ENCODE measurements at places on chromosomes 5 and 9.
A peak's percentile ranks its signal among the peaks of the same experiment; 100 is the strongest.

- DNase-seq: no peak
Measured at GRCh38 chr9:89365532-89365912, 47.2 kb downstream of the SECISBP2 start.

GRCh38 chr9:97437051-97437600 lies 25.2 kb downstream of the TDRD7 start:
- DNase-seq: no peak

DNA sequence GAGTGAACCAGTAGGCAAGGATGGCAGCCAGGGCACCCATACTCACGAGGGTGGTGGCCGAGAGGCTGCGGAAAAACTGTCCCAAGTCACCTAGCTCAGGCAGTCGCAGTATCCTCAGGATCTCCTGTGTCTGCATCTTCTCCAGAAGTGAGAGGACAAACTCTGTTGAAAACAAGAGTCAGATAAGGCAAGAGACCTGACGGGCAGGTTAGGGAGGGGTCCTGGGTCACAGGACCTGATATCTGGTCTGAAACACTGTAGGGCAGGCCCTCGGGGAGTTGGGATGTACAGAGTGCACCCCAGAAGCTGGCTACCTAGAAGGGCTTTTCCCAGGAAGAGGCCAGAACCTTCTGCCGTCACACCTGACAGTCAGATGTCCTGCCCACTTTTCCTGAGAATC lies 17.4 kb downstream of the ACSL6 start:
- DNase-seq: no peak

DNA sequence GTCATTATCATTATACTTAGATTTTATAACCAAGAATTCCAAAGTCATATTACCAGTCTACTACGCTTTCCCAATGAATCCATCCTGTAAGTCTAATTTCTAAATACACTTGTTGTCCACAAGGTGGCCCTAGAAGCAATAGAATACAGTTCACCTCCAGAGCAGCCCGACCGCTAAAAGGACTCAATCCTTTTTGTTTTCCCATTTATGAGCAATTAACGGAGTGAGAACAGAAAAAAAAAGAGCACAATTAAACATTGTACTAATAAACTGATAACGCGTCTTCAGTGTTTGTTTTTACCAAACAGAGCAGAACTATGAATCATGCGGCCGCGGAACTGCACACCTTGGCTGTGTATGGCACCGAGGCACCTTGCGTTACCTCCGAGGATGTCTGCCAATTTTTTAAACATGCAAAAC lies 160.7 kb upstream of the DAPK1 start:
- peak; percentile 16 for DNase-seq

DNA sequence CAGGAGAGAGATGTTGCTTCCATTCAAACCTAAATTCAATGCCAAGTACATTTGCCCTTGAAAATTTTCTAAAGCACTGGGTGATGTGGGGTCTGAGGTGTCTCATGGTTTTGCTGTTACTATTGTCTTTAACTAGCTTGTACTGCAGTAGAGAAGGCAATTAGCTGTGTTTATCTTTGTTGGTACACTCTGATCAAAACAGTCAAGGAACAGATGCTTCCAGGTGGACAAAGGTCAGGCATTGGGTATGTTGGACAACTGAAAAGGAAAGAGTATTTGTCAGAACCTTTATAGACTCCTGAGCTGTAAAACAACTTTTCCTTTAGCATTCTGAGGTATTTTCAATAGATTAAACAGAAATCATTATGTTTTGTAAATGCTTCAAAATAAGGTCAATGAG lies 2228.7 kb upstream of the WWC1 start:
- DNase-seq: no peak

GRCh38 chr5:24065779-24066178 lies 558.4 kb downstream of the PRDM9 start:
- DNase-seq: no peak

DNA sequence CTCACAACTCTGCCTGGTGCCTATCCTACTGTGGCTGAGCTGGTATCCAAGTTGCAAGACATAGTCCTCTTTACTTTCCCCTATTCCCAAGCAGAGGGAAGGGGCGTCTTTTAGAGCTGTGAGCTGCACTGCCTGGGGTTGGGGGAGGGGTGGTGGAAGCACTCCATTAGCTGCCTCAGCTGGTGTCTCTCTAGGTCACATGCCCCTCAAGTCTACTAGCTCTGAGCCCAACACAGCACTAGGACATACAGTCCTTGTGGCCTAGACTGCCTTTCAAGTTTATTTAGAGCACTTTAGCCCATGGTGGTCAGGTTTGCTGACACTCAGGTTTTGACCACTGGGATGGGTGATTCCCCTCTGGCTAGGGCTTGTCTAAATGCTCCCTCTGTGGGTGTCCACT lies 54.7 kb downstream of the SREK1 start:
- no peak for DNase-seq

DNA sequence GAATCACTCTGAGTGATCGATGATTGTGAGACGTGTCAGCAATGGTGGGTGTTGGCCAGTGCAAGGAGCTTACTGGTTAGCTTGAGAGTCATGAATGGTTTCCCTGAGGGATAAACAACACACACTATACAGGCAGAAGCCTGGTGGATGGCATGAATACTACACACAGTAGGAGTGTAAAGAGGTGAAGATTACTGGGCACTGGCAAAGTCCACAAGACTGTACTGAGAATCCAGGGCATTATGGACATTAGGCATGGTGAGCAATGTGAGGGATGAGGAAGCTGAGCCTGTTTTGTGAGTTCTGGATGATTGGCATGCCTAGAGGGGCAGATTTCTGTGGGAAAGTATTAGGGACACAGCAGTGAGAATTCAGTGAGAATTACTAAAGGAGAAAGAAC lies 71.3 kb downstream of the KDM4C start:
- no peak for DNase-seq
